ENCODE measurements at places on chromosomes 6 and 20.

DNA sequence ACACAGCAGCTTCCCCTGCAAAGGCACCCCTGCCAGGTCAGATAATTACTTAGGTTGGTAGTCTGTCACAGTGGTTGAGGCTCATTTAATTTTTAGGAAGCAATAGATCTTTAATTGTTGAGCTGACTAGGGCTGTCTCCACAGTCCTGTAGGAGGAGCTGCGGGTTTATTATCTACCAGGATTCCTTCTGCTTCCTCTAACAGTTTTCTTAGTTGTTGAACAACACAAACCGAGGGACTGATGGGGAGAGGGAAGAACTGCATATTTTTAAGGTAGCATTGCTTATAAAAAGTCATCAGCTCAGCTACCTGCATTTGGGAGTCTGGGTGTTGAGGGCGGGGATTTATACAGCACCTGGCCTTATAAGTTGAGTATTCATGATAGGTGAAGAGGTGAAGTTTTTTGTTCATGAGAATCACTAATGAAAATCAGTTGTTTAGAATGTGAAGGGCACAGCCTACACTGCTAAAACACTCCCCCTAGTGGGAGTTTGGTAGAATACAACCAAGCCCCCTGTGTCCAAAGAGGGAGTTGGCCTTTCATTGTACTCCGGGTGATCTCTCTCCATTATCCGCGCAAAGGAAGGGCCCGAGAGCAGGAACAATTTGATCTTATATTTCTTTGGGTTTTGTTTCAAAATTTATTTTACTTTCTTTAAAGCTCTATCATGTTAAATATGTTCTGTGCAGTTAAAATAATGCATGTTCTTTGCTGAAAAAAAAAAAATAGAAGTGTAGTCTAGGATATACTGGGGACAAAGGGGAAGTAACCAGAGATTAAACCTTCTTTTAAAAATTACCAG is 69.6 kb downstream of the SSR1 start:
- peak; percentile 91 for DNase-seq

DNA sequence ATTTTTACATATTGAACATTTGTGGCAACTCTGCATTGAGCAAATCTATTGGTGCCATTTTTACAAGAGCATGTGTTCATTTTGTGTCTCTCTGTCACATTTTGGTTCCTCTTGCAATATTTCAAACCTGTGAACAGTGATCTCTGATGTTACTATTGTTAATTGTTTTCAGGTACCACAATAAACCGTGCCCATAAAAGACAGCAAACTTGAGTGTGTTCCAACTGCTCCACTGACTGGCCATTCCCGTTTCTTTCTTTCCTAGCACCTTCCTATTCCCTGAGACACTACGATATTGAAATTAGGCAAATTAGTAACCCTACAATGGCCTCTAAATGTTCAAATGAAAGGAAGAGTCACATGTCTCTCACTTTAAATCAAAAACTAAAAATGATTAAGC is 79.6 kb downstream of the REV3L start:
- DNase-seq: no peak

DNA sequence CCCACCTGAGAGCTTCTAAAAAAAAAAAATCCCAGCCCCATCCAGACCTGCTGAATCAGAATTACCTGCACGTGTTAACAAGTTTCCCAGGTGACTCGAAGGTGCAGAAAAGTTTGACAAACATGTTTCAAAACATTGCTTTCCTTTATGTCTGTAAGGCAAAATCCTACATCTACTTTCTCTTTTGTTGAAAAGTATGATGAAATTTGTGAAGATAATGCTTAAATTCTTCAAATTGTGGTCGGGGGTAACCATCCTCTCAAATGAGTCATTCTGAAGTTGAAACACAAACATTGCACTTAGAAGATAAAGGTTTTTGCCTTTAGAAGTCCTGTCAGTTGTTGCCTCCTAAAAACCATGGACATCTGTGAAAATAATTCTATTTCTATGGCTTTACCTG is 429.7 kb downstream of the EPHA7 start:
- DNase-seq: no peak

- no peak for DNase-seq
Observed at GRCh38 chr6:43499028-43499815, 10.9 kb downstream of the LRRC73 start.

DNA sequence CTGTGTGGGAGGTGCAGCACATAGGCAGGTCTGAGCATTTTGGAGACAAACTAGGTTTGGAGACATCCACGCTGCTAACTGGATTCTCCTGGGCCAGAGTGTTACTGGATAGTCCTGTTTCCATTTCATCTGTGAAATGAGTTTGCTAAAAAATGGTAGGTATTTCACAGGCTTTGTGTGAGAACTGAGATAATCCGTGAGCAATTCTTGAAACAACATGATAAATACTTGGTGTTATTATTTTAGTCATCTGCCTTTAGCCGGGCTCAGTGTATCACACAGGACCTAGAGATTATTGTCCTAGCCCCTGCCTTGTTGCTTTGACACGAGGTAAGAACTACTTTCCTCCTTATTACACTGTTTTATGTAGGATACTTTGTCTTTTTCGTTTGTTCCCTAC is 63.0 kb downstream of the PRR18 start:
- no peak for DNase-seq

DNA sequence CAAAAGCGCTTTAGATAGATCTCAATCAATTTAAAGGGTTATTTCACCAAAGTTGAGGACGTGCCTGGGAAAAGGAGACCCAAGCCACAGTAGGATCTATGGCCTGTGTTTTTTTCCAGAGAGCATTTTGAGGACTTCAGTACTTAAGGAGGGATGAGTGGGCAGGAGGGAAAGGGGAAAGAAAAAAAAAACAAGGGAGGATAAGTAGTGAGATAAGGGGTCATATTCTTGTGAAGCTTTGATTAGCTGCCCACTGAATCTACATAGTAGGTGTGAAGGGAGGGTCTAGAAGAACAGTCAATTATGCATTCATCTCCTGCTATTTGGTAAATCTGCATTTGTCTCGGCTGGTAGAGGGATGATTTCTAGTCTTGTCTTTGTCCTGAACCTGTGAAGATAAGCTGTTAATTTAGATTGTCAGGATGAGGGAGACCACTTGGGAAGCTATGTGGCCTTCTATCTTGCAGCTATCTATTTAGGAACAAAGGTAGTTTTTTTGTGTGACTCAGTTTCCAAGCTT is 48.4 kb downstream of the CLVS2 start:
- no peak for DNase-seq

GRCh38 chr6:3422435-3423070 is 34.3 kb downstream of the SLC22A23 start:
- DNase-seq: no peak

- no peak for DNase-seq
Observed at GRCh38 chr6:165186441-165187205, 122.8 kb downstream of the C6orf118 start.

DNA sequence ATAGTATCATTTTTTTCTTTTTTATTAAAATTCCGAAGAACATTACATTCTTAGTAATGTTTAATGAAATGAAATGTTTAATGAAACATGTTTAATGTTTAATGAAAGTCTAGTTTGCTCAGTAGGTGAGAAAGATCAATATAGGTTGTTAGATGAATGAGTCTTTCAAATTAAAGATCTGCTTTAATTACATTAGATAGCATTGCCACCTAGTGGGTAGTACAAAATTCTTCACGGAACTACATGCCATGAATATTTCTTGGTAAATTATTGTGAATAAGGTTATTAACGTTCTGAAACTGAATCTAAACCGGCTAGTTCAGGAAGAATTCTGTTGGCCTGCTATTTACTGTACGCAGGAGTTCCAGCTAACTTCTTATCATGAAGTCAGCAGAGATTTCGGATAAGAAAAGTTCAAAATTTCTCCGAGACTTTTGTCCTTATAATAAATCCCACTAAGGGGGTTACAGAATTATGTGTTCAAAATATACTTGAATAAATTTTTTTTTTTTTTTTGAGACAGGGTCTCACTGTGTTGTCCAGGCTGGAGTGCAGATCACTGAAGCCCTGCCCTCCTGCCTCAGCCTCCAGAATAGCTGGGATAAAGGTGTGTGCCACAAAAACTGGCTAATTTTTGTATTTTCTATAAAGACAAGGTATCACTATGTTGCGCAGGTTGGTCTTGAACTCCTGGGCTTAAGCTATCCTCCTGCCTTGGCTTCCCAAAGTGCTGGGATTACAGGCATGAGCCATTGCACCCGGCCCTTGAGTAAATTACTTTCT is 7.9 kb upstream of the GMNN start:
- no peak for DNase-seq

- no peak for DNase-seq
Observed at GRCh38 chr6:96450082-96450769, 71.4 kb upstream of the UFL1 start.

DNA sequence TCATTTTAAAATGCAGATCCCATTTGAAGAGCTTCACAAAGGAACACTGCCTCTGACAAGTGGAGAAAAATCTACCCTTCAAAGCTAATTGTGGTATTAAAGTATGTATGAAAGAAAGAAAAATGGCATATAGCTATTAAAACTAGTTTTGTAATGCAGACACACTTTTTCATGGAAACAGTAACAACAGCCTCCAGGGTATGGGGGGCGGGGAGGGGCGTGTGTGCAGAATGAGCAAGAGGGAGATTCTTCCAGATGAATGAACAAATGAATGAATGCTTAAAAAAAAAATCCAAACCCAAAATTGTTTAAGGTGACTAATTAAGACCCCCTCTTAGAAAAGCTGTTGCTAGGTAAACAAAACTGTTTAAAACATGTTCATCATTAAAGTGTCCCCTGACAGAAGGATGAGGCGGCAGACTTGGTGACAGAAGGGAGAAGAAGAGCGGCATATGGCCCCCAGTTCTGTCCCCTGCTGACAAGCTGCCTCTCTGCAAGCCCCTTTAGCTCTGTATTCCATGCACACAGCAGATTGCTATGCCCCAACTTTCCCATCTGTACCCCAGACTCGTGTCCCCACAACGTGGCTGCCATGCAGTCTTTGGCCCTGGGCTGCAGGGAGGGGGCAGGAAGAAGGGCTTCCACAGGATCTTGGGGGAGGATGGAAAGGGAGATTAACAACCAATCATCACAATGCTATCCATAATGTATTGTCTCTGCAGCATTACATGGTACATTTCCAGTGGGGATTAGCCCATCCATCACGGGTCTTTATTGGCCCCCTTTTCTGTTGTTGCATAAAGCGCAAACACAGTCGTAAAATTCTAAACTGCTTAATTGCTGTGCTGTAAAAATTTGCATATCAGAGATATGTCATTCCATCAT is 108.4 kb upstream of the OLIG3 start:
- DNase-seq: no peak

DNA sequence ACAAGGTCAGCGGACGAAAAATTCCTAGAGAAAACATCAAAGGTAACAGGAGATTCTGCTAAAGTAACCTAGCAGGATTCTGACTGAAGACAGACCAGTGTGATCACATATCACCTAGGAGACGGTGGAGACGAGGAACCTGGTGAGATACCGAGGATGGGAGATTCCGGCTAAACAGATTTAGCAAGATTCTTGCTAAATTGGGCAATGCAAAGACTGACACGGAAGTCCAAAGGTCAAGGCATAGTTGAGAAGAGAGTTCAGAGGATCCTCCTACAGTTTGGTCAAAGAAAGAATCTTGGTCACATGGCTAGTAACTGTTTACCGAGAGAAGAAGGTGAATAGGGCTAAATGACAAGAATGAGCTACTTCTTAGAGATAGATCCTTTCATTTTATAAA is 61.1 kb downstream of the TMEM170B start:
- no peak for DNase-seq

- DNase-seq: no peak
Observed at GRCh38 chr6:3353213-3353903, 94.6 kb downstream of the PSMG4 start.

GRCh38 chr6:28553986-28554881 is 28.6 kb downstream of the GPX5 start:
- no peak for DNase-seq

GRCh38 chr20:31747640-31748039 is 8.6 kb downstream of the TPX2 start:
- no peak for DNase-seq

DNA sequence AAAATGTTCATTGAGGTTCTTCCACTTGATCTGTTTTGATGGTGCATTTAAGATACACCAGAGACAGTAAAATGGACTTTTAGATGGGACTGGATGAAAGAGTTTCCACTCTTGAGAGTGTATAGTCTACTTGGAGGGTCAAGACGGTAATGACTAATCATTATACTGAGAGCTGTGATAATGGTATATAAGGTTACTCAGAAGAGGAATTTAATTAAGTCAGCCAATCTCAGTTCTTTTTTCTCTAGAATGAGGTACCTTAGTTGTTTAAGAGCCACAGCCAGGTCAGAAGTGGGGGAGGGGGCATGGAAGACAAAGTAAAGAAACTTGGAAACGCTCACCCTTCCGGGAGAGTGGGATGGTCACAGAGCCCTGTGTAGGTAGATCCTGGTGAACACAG is 123.9 kb downstream of the MAP3K4 start:
- DNase-seq: no peak

DNA sequence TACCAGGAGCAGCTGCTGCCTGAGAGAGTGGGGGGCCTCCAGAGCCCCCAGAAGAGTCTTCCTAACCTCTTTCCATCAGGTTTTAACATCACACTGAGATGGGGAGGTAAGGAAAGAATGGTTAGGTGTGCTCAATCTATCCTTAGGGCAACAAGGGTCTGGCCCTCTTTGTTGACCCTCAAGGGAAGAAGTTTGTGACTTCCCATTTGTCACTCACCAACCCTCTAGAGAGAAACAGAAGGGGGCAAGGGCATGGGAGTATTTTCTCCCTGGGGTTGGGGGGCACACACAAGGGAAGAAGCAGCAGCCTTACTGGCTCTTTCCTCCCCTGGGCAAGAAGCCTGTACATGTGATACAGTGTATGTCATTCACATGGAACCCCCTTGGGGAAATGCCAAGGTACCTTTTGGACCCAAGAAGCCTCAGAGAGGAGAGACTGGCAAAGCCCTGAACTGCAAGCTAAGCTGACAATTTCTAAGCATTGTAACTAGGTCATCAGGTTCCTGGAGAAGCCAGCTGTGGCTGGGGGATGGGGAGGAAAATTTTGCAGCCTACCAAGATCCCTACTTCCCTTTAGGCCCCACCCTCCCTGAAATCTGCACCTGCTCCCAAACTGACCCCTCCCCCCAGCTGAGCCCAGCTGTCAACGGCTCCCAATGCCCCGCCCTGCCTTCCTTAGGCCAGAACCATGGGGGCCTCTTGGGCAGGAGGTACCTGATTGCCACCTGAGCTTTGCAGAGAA is 14.5 kb downstream of the BCL2L1 start:
- DNase-seq: peak; percentile 82

- no peak for DNase-seq
Observed at GRCh38 chr6:153104220-153104619, 26.9 kb downstream of the RGS17 start.

DNA sequence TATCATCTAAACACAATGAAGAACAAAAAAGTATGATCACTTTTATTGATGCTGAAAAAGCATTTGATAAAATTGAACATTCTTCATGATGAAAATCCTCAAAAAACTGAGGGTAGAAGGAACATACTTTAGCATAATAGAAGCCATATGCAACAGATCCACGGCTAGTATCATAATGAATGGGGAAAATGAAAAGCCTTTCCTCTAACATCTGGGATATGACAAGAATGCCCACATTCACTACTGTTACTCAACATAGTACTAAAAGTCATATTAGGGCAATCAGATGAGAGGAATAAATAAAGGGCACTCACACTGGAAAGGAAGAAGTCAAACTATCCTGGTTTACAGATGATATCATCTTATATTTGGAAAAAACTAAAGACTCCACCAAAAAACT is 256.6 kb downstream of the RFPL4B start:
- no peak for DNase-seq

- DNase-seq: no peak
Observed at GRCh38 chr6:2962004-2962403, 9.4 kb downstream of the SERPINB6 start.

All from NCI-H2029 treated with DMSO at 0.1 percent for 48 hours (cell line).